ENCODE measurements at places on chromosomes 7 and 10.
A peak's percentile ranks its signal among the peaks of the same experiment; 100 is the strongest.

DNA sequence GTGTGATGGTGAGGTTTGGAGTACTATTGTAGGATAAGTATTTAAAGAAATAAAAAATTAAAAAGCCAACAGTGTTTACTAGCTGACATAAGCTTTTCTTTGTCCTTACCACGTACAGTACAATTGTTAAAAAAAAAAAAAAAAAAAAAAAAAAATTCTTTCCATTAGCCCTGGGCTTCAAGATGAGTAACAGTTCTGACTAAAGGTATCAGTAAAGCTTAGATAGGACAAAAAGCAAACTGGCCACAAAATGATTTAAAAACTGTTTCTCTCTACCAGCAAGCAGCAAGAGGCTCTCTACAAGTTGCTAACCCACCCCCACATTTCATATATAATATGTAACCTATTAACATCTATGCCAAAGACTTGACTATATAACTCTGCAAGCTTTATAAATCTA lies 17.5 kb downstream of the HYCC1 start:
- DNase-seq: no peak

- no peak for DNase-seq
These were observed 18.2 kb downstream of the TLL2 start for GRCh38 chr10:96495544-96495943.

DNA sequence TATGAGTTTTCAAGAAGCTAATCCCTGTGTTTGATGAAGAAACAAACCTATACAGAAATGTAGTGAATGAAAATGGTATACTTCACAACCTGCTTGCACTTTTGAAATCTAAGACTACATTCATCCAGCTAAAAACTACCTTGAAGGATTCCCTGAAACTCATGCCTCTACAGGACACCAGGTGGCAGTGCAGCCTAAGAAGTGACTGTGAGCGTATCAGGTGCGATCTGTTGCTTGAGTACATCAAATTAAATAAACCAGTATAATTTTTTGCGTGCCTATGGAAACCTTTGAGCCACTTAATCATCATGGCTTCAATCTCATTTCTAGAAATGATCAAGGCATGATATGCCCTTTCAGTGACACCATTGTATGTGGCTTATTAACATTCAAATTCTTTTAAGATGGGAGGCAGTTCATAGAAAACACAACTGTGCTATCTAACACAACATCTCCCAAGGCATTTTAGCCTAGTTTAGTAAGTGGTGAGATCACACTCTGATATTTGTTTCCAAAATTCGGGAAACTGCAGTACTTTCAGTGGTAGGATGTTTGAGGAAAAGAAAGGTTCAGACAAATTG lies 57.4 kb downstream of the PPP1R17 start:
- no peak for DNase-seq

DNA sequence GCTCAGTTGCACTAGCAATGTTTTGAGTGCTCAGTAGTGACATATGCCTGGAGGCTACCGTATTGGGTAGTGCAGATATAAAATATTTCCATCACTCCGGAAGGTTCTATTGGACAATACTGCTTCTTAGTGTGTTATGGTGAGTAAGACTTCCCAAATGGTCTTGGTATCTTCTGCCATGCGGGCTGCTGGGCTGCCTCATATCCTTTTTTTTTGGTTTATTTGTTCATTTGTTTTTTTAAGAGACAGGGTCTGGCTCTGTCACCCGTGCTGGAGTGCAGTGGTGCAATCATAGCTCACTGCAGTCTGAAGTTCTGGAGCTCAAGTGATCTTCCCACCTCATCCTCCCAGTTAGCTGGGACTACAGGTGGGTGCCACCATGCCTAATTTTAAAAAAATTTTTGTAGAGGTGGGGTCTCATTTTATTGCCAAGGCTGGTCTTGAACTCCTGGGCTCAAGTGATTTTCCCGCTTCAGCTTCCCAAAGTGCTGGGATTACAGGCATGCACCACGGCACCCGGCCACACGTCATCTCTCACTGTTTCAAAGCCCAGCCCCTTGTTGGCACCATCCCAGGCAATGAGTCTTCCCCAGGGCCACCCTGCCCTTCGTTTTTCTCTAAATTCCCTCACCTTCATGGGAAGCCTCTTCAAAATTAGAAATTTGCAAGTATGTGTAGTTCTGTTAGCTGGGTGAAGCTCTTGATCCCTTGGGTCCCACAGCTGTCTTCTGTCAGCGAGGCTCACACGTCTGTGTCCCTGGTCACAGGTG lies 111.0 kb upstream of the KLF14 start:
- DNase-seq: no peak

DNA sequence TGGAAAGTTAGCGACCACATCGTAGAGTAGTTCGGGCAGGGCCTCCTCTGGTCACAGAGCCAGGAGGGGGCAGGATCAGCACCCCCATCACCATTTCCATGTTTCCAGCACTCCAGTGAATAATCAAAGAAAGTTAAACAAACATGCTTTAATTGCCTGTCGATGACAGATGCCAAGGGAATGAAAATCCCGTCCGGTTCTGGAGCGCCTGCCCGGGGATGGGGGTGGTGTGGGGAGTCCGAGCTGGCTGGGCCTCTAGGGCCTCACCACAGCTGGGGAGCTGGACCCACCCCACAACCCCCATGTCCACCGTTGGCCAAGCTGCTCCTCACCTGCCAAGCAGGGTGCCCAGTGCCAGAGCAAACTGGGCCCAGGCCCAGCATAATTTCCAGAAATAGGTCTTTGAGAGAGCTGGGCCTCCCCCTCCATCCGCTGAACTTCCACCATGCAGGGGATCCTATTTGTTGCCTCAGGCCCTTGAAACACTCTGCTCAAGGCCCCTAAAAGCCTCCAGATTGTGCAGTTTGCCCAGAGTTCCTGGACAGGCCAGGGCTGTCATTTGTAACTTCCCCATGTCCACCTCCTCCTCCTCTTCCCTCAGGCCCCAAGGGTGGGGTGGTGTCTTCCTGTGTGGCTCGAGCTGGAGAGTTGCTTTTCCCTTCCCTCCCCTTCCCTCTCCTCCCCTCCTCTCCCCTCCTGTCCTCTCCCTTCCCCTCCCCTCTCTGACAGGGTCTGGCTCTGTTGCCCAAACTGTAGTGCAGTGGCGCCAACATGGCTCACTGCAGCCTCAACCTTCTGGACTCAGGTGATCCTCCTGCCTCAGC lies 101.0 kb downstream of the MYL10 start:
- no peak for DNase-seq

GRCh38 chr10:79266543-79267312 lies 80.5 kb upstream of the PPIF start:
- no peak for DNase-seq

- no peak for DNase-seq
These were observed 41.7 kb downstream of the MAD1L1 start for GRCh38 chr7:2191016-2191415.

- no peak for DNase-seq
These were observed 43.4 kb downstream of the RGS10 start for GRCh38 chr10:119498889-119499676.

DNA sequence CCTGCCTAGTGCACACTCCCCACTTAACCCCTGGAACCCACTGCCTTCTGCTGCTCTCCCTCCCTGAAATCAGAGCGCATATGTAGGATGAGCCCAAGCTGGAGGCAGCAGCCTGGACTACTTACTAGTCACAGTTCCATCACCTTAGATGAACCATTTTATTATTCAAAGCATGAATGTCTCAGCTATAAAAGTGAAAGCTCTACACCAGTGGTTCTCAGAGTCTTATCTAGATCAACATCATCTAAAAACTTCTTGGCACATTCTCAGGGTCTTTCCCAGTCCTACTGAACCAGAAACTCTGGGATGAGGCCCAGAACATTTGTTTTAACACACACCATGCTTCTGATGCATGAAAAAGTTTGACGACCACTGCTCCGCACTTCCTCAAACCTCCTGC lies 100.3 kb upstream of the ANK3 start:
- no peak for DNase-seq

DNA sequence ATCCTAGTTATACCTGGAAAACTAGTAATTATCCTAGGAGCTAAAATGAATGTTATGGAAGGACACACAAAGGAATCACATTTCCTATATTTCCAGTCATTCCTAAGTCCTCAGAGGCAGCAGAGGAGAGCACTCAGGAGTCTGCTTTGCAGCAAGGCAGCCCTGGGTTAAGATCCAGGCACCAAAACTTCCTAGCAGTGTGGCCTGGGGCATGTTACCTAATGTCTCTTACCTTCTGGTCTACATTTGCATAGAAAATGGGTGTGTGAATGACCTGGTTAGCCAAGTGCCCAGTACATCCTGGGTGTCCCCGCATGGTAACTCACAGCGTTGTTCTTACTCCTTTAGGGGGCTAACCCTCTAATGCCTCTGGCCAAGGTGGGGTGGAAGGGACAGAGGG lies 135.9 kb downstream of the TAX1BP1 start:
- no peak for DNase-seq

GRCh38 chr10:96910488-96911395 lies 78.6 kb downstream of the LCOR start:
- DNase-seq: no peak

DNA sequence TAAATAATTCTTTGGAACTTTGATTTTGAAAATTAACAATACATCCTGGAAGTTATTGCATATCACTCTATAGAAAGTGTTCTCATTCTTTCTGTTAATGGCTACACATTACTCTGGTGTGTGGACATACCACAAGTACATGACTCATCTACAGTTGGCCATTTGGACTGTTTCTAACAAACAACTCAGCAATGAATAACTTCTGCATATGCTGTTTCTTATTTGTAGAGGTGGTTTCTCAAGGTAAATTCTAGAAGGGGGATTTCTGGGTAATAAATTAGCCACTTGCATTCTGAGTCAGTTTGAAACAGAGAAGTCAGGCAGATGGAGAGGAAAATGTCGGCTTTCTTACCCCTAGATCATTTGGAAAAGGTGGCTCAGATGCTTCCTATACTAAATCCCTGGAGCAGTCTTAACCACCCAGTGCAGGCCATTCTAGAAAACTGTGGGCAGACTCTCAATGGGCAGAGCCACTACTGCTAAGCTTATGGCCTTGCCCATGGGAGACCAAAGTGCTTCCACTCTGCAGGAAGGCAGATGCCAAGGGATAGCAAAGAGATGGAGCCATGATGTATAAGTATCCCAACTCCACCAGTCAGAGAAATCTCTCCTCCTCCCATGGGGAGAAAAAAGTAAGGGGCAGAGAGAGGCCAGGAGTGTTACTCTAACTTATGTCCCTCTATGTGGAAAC lies 194.0 kb upstream of the PLPP4 start:
- no peak for DNase-seq

- no peak for DNase-seq
These were observed 21.5 kb upstream of the TMEM213 start for GRCh38 chr7:138776166-138776833.

DNA sequence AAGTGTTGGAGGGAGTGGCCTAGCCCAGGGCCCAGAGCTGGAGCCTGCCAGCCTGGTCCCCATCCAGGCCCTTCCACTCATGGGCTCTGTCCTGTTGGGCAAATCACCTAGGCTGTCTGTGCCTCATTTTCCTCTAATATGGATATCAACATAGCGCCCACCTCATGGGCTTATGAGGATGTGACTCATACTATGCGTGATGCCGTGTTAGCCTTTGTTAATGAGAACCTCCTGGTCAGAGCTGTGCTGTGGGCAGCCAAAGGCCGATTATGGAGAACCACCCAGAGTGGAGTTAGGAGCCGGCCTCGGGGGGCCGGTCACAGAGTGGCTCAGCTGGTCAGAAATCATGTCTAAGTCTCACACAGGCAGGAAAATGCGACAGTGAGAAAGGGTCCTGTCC lies 306.4 kb downstream of the PAXIP1 start:
- no peak for DNase-seq

GRCh38 chr10:102641880-102642735 lies 2.2 kb upstream of the TRIM8 start:
- DNase-seq: peak; percentile 95

DNA sequence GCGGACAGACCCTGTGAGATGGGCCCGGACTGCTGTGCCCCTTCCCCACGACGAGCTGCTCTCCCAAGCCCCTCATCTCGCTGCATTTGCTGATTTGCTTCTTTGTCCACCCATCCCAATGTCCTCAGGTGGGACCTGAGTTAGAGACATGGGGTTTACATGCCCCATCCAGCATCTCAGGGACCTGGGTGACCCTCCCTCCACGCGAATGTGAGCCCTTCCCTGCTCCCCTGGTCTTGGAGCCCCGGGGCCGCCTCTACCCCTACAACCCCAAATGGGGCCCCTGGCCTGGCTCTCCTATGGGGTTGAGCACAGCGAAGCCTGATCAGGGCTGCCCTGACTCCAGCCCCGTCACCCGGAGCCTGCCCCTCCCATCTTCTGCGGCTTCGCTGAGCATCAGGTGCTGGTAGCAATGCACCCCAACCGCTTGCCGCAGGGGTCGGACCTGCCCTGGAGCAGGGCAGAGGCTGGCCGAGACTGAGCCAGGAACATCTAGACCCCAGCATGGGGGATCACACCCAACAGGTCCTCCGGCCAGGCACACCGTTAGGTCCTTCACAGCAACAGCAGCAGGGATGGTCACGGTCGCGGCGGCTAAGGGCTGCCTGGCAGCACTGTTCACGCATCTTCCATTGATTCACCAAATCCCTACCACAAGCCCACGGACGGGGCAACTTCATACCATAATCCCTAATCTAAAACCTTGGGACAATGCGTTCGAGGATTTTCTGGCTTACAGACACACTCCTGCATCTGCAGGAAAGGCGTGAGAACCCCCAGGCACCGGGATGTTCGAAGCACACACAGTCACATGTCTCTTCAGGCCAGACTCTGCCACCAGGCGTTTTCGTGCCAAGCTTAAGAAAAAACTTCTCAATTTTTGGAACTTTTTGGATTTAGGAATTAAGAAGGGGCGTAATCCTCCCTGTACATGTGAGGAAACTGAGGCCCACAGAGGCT lies 15.5 kb downstream of the WDR86 start:
- no peak for DNase-seq

GRCh38 chr7:55561690-55562089 lies 10.6 kb downstream of the VOPP1 start:
- no peak for DNase-seq

DNA sequence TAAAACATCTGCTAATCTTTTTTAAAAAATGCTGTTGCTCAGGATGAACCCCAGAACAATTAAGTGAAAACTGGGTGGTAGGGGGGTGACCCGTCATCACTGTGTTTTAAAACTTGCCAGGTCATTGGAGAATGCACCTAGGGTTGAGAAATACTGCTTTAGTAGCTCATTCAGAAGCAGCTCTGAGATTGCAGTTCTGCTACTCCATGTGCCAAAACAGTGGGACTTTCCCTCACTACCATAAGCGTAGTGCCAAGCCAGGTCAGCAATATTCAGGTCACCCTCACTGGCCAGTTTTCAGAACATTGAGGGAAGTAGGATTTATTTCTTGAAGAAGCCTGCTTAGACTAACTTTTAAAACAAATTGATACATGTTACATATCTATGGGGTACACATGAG lies 5.2 kb downstream of the STEAP2 start:
- no peak for DNase-seq

Data from activated T-helper 1 cell treated with anti-CD3 and anti-CD28 coated beads, Interleukin-2, amount 50 U/mL, for 16 hours (primary cell).